ENCODE measurements at places on chromosomes 2 and 18.

- DNase-seq: no peak
These were observed 34.8 kb upstream of the LAMA1 start for GRCh38 chr18:7152440-7152839.

DNA sequence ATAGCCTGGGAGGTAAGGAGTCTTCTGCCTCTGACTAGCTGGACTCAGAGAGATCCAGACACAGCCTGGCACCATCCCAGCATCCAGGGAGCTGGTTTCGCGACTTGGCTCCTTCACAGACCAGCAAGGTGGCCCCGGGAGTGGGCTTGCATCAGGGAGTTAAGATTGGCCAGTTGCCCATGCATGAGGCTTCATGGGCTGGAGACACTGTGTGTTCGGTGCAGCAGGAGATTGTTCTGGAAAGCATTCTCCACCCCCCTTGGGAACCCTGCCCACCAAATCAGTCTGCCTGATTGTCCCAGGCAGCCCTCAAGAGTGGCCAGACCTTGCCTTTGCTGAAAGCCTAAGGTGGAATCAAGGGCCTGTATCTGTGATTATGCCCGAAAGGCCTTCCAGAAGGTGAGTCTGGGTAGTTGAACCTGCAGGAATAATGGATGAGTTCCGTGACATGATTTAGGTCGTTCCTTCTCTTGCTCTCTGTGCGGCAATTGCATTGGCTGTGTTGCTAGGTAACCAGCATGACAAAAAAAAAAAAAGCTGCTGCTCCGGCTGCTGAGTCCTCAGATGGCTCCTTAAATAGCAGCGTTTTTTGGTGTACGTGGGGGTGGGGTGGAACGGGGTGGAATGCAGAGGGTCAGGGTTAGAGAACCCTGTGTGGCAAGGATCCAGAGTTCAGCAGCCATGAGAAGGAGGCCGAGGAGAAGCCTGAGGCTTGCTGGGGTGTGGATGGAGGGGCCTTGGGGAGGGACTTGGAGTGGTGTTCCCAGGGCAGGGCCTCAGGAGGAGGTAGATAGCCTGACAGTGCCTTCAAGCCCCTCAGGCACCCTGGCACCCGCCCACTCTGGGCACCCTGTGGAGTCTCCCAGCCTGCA is 93.0 kb upstream of the MCFD2 start:
- DNase-seq: no peak

DNA sequence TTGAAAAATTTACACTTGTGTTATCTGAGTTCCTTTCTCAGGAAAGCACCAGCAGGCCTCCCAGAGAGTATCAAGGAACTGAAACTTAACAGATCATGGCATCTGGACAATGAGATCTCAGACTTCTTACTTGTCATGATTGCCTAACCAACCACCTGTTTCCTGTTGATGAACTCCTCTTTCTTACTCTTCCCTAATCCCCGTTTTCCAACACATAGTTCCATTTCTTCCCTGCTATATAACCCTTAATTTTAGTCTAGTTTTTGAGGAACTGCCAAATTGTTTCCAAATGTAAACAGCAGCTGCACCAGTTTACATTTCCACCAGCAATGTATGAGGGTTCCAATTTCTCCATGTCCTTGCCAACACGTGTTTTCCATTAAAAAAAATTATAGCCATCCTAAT is 6.1 kb upstream of the FAM171B start:
- no peak for DNase-seq

- no peak for DNase-seq
These were observed 183.8 kb upstream of the ZC3H15 start for GRCh38 chr2:186302263-186302662.

- no peak for DNase-seq
These were observed 83.4 kb downstream of the SLC25A12 start for GRCh38 chr2:171810422-171811244.

DNA sequence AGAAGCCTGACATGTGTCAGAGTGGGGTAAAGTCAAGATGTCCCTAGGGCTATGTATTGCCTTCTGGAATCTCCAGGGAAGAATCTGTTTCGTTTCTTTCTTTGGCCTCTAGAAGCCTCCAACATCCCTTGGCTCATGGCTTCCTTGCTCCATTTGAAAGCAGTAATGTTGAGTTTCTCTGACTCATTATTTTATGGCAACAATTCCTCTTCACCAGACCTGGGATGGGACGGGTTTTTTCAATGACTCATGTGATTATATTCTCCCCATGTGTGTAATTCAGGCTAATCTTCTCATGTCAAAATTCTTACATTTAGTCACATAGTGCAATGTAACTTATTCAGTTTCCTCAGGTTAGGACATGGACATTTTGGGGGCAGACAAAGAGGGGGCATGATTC is 1038.6 kb downstream of the CBLN2 start:
- no peak for DNase-seq

DNA sequence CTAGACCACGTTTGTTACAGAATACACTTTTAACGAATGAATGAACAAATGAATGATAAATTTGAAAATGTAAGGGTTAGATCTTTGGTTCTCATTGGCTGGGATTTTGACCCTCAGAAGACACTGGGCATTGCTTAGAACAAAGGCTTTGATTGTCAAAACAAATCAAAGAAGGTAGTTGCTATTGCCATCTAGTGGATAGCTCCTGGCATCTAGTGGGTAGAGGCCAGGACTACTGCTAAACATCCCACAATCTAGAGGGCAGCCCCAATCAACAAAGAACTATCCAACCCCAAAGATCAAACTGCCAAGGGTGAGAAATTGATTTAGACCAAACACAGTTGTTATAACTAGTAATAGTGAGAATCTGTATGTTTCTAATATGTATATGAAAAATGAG is 552.3 kb downstream of the KCNJ3 start:
- no peak for DNase-seq

- DNase-seq: no peak
These were observed 55.3 kb upstream of the HK2 start for GRCh38 chr2:74778381-74779264.

GRCh38 chr2:126864861-126865260 is 33.8 kb upstream of the TEX51 start:
- DNase-seq: no peak

DNA sequence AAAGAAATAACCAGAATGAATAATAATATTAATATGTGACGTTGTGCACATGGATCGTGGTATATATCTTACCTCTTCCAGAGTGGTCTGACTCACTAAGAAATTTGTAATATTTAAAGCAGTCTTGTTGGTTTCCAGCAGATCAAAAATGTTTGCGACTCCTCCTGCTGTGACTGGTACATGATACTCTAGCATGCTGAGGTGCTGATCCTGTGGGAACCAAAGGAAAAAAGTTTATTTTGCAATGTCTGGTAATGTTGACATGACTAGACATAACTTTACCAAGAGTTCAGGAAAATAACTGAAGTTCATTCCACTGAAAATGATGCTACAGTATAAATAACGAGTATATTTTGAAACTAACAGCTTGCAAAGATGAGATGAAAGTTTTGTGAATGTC is 124.5 kb upstream of the BARD1 start:
- no peak for DNase-seq

DNA sequence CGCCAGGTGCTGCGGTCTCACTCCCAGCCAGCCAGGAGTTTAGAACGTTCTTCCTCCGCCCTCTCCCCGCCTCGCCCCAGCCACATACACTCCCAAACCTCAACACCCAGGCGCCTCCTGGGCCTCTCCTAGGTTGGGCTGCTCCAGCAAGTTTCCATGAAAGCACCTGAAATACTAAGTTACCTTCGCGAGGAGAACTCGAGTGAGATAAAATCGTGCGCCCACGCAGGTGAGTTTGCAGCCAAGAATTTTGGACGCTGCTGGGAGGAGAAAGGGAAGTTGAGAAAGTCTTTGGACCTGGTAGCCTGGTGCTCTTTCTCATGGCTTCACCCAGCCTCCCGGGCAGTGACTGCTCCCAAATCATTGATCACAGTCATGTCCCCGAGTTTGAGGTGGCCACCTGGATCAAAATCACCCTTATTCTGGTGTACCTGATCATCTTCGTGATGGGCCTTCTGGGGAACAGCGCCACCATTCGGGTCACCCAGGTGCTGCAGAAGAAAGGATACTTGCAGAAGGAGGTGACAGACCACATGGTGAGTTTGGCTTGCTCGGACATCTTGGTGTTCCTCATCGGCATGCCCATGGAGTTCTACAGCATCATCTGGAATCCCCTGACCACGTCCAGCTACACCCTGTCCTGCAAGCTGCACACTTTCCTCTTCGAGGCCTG is at the start of gene GPR39:
GPR39 (plus strand) TSS at position 83 of the 673 bp plus-strand sequence.
- no peak for DNase-seq

DNA sequence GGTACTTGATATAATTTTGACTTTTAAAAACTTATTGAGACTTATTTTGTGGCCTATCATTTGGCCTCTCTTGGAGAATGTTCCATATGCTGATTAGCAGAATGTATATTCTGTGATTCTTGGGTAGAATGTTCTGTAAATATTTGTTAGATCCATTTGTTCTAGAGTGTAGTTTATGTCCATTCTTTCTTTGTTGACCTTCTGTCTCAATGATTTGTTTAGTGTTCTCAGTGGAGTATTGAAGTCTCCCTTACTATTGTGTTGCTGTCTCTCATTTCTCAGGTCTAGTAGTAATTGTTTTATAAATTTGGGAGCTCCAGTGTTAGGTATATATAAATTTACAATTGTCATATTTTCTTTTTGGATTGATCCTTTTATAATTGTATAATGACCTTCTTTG is 349.6 kb upstream of the CWC22 start:
- no peak for DNase-seq

Data from DND-41 (cell line).